ENCODE measurements at places on chromosomes 4 and X.

DNA sequence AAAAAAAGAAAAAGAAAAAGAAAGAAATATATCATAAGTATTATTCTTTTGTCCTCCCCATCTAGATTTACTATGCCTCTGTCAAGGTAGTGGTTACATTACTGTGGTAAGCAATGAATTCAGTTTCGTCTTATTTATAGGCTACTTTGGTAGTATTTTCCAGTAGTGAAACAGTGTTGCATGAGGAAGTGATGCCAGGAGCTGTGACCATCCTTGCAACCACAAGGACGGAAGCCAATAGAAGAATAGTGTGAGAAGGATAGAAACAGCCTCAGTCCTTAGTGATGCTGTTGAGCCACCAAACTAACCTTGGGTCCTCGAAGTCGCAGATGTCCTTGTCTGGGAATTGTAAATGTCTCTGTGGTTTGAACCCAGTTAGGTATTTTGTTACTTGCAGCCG is 328.5 kb downstream of the PPP3CA start:
- DNase-seq, result peak; percentile 29

GRCh38 chr4:1754336-1754735 is 33.0 kb downstream of the TACC3 start:
- DNase-seq, result no peak

DNA sequence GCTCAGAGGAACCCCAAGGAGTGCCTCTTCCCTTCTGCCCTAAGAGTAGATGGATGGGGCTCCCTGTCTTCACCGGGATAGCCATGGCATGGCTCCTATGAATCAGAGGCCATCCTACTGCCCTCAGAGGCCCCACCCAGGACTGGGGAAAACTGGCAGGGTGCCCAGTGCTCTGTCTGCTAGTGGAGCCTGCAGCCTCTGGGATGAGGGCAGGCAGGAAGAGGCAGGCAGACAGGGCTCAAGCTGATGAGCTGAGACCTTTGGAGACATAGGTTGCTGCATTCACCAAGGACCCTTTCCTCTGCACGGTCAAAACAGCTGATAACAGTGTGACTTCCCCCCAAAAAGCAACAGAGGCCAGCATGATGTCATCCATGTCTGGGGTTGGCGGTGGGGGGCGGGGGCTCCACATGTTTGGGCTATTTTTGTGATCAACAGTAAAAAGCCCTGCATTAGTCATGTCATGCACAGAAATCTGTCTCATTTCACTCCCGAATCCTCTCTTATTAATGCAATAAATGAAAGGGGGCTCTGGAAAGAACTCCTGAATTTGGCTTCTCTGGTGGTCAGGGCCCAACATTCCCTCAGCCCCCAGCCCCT is 207.6 kb upstream of the MAMLD1 start:
- DNase-seq, result no peak

DNA sequence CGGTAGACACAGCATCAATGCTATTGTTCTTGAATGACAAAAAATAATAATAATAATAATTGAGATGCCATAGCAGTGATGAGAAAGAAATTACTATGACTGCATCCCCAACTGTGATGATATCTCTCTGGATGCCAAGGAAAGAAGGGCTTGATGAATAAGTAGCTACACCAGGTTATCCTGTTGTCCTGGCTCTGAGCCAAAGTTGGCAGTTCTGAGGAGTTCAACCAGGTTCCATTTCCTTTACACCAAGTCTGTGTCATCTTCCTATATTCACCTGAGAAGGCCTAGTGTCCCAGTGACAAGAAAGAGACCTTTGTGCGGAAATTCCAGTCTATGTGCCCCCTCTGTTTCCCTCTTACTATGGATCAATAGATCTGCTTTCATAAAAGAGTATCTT is 3.4 kb upstream of the MAML3 start:
- no peak for DNase-seq

DNA sequence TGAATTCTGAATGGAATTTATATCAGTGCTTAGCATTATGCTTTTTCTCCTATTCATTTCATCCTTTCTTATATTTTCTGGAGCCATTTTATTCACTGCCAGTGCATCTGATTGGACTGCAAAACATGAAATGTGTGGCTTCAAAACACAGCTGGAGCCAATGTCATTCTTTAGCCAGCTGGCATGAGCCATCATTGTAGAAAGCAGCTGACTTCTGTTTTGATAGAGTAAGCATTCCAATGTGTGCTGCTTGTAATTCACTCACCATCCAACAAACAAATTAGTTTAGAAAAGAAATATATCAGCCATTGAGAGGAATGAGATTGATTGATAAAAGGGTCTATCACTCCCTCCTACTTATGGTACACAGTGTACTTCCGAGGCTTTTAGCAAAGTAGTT is 2616.0 kb downstream of the ARAP2 start:
- DNase-seq, result no peak

GRCh38 chr4:112145790-112146501 is 692 bp downstream of the FAM241A start:
- peak; percentile 77 for DNase-seq

DNA sequence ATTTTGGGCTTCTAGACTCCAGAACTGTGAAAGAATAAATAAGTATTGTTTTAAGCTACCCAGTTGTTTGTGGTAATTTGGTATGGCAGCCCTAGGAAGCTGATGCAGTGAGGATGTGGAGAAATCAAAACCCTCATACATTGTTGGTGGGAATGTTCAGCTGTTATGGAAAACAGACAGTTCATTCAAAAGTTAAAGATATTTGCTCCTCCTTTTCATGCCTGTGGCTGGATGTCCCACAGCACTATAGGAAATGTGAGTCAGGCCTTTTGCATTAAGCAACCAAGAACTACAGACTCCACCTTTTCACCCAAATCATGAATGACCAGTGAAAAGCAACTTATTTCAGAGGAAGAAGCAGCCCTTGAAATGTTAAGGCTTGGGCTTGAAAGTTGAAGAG is 6.7 kb downstream of the BBS12 start:
- no peak for DNase-seq

DNA sequence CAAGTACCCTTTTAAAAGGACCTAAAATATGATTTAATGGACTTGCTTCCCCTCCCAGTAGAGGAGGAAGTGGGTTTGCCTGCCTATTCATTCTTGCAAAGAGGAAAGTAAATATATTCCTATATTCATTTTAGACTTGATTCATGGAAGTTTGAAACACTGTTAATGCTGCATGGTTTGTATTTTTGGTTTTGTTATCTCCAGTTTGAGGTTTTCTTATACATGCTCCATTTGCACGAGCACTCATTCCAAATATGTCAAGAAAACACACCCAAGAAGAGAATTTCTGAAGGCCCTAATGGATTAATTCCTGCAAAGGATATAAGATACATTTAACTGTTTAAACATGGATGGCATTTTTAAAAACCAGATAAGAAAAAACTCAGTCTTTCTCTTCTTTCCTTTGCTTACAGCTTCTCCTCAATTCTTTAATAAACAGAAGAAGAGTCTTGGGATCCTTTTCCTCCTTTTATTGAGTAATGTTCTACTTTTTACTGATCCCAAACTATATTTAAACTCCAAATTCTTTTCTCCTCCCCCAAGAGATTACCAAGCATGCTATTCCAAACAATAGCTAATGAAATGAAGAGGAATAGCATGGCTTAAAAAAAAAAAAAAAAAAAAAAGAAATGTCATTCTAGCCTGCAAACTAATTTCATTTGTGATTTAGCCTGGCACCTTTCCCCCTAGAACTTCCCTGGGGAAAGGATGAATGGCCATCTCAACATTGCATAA is 54.6 kb upstream of the LDB2 start:
- no peak for DNase-seq

- DNase-seq, result no peak
These were observed 30.7 kb upstream of the ATP6AP2 start for GRCh38 chrX:40550066-40550465.

GRCh38 chrX:1427756-1428155 is 25.0 kb downstream of the ASMTL start:
- no peak for DNase-seq

- DNase-seq, result no peak
These were observed 25.1 kb downstream of the UGDH start for GRCh38 chr4:39502019-39502663.

DNA sequence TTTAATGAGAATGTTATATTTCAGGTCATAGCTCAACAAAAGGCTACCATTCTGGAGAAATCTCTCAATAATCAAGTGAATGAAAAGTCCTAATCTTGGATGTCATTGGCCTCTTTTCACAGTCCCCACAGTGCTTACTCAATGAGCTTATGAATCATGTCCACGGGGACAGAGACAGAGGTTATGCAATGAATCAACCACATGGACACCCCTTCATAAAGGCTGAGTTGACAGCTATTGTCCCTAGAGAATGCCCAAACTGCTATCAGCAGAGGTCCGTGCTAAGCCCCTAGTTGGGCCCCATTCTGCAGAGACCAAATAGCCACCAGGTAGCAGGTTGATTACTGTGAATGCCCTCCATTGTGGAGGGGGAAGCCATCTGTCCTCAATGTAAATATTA is 158.1 kb downstream of the LHFPL1 start:
- DNase-seq, result no peak

- DNase-seq, result no peak
These were observed 216.8 kb downstream of the AFAP1 start for GRCh38 chr4:7722766-7723387.

DNA sequence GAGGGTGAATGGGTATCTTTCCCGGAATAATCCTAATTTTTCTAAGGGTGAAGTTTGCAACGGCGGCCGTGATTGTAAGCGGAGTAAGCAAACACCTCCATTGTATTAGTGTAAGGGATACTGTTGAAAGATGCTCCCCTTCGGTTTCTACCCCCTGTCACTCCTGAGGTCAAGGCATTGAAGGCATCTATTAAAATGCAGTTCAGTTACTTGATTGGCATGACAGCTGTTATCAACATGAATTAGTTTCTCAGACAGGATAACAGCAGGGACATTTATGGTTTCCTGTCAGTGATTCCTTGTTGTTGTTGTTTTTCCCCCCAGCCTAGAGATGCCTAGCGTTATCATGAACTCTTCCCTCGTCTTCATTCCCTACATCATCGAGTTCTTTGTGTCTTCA is 552 bp downstream of the SLC25A14 start:
- no peak for DNase-seq

DNA sequence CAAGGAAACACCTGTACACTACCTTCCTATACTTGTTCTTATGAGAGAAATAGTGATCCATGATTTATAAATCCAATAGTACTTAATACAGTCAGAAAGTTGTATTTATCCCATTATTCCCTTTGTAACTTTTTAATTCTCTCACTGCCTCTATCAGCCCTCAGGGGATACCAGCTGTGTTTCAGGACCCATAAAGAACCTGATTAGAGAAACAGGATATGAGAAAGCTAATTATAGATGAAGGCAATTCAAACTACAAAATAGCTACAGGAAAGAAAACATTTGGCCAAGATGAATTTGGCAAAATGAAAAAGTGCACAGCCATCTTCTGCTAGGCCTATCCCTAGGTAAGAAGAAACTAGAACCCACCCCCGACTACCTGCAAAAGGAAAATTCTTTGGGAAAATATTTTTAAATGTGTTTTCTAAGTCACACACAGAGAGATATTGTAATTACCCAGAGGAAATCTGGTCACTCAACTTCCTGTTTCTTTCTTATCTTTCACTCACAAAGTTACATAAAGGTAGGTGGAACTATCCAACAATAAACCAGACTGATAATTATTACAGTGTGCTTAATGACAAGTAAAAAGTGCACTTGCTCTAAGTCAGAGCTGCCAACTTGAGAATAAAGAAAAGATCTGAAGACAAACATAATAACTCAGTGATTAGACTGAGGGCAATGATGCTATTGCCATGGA is 836.5 kb upstream of the HTR2C start:
- peak; percentile 41 for DNase-seq

- DNase-seq, result peak; percentile 70
These were observed 124.5 kb upstream of the PLAC1 start for GRCh38 chrX:134782796-134783195.

DNA sequence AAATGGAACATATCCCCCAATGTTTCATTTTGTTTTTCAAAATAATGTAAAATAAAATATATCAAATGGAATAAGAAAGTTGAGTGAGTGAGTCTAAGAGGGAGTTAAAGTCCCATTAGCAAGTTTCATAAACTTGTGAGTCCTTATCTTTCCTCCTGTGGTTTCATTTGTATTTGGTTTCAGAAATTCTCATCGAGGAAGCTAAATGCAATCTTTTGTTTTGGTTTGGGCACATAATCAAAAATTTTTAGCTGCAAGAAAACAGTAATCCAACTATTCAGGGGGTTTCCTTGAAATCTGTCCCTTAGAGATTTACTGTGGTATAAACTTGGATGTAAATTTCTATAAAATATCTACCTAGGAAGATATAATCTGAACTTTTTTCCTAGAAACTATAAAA is 124.2 kb downstream of the CAMK2D start:
- no peak for DNase-seq

DNA sequence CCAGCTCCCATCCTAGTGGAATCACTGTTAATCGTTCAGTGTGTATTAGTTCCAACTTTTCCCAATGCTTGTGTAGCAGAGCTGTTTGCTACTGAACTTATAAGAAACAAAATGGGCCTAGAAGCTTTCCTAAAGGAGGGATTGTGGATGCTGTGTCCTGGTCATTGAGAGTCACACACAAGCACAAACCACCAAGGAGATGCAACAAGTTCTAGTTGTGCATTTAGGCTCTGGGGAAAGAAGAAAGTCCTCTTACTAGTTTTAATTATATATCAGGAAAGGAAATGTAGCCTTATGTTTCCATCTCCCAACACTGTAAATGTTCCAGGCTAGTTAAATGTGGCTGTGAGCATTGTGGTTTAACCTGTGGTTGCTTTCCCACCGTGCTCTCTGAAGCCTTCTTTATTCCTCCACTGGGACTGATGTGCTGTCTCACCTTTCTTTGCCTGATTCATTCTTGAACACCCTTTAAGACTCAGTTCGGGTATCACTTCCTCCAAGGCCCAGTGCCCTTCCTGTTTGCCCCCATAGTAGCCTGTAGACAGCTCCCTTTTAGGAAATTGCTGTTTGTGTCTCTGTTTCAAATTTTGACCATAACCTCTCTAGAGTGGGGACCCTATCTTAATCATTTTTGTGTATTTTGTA is 34.3 kb downstream of the ATP10D start:
- peak; percentile 9 for DNase-seq

DNA sequence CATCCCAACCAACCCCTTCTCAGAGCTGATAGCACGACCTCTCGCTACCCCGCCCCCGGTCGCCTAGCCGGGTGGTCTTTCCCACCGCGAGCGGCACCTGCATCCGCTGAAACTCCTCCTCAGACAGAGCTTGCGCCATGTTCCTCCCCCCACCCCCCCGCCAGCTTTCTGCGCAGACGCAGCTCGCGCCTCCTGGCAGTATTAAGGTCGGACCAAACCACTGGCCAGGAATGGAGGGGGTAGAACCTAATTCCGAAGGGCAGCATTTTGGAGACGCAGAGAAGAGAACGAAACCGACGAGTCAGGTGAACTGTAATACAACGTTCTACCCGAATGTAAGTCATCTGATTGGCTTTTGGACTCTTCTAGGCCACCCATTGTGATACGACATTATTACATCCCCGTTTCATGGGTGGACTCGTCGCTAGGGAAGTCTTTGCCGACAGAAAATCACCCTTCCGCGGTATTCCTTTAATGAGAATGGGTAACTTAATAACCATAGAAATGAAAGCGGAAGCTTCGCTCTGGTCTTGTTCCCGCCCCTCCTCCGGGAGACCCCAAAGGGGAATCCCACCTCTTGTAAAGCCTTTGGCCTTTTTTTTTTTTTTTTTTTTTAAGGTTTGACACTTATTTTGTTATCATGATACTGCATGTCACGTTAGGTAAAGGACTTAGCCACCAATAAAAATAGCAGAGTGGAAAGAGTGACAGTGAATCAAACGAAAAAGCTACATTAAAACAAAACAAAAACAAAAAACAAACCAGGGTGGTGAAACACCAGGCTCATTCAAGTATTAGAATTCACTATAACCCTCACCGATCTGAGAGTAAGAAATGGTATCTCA is at the start of gene GRIPAP1:
Gene GRIPAP1, minus strand, starts transcription at position 174 of the 845 bp plus-strand sequence. Its CDS starts 35 bp downstream, at position 139.
- peak; percentile 96 for DNase-seq
